MV-4-11 (cell line): ENCODE measurements at places on chromosomes 2 and 18.

DNA sequence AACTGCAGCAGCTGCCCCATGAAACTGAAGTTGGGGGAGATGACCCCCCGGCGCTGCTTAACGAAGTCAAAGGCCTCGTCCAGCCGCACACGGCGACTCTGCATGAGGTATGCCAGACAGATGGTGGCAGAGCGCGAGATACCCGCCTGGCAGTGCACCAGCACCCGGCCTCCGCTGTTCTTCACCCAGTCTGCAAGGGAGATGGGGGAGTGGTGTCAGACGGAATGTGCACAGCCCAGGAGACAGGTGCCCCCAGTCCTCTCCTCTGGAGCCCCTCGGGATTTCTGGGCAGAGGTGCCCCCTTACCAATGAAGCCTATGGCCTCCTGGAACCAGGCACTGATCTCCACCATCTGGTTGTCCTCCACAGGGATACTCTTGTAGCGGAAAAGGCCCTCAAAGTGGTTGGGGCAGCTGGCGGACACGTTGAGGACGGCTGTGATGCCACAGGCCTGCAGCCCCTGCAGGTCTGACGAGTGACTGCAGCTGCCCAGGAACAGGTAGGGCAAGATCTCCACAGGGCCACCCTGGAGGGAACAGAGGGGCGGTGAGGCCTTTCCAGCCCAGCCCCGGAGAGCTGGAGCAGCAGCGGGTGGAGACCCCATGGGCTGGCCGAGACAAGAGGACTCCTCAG, 1.3 kb downstream of the DUSP2 start:
- DNase-seq, result no peak

- no peak for DNase-seq
Observed at GRCh38 chr2:102758439-102758838, 3.4 kb upstream of the TMEM182 start.

DNA sequence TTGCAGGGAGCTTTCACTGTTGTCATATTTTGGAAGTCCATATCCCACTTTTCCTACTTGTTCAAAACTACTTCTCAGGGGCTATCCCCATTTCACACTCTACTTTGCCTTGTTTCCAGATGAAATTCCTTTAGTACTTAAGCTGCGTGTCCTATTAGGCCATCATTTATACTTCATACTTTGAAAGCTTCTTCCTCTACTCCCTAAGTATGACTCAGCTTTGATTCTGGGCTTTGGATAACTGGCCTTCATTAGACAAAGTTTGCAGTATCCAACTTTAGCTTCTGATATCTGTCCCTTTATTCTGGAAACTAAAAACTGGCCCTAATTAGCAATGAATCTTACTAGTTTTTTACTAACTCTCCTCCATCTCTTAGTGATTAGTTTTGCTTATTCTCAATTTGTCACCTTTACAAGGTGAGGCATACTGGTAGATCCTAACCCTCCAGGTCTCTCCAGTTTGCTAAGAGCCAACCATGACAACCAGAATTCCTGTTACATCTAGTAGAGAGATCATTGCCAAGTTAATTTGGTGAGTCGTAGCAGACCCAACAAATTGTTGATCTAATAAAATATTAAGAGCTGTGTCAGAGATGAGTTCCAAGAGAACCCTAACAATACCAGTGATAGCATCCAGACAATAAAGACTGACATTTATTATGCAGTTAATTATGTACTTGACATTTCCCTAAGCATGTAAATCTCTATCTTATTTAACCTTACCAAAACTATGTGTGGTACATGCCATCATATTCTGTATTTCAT, 31.2 kb upstream of the ITGAV start:
- no peak for DNase-seq

GRCh38 chr2:29587402-29588190, 333.8 kb downstream of the ALK start:
- no peak for DNase-seq

- peak; percentile 15 for DNase-seq
Observed at GRCh38 chr2:44098891-44099290, 69.8 kb upstream of the PPM1B start.

GRCh38 chr2:181678861-181679543, 1.3 kb downstream of the NEUROD1 start:
- DNase-seq, result no peak

DNA sequence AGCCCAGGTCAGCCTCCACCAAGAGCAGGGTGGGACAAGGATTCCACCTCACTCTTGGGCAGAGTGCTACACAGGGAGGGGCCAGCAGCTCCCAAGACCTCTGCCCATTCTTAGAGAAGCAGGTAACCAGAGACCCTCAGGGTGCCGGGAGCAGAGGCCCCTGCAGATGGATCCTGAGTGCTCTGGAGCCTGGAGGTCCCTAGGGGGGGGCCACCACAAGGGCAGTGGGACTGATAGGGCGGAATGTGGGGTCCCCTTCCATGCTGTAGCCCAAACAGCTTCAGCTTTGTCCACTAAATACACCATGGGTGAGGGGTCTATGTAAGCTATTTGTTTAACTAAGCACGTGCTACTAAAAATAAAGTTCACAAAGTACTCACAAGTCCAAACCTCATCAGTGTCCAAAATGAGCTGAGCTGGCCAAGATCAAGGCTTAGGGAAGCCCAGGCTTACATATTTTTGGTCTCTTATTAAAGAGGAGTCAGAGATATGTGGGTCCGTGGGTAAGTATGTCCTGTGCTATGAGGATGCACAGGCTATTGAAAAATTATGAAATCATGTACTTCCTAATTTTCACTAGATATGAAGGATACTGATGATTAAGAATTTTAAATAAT, 21.5 kb upstream of the GPC1 start:
- no peak for DNase-seq

GRCh38 chr2:23128684-23129292, 256.2 kb upstream of the KLHL29 start:
- DNase-seq, result no peak

DNA sequence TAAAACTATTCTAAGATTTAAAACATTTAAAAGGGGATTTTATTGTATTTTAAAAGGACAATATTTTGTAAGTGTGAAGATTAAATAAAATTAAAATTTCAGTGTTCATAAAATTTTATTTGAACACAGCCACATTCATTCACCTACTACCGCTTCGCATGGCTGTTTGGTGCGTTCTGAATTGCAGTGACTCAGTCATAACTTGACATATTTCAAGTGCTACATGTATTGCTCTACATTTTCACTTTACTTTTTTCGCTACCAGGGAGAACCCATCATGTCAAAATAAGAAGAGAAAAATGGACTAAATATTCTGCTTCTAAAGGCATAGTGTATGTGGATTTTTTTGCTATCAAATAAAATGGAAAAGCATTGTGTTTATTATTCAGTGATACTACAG, 8.7 kb downstream of the PTH2R start:
- DNase-seq, result no peak

- DNase-seq, result no peak
Observed at GRCh38 chr2:123958011-123958410, 67.1 kb upstream of the CNTNAP5 start.

- DNase-seq, result no peak
Observed at GRCh38 chr2:33291278-33292013, 185.0 kb upstream of the RASGRP3 start.

DNA sequence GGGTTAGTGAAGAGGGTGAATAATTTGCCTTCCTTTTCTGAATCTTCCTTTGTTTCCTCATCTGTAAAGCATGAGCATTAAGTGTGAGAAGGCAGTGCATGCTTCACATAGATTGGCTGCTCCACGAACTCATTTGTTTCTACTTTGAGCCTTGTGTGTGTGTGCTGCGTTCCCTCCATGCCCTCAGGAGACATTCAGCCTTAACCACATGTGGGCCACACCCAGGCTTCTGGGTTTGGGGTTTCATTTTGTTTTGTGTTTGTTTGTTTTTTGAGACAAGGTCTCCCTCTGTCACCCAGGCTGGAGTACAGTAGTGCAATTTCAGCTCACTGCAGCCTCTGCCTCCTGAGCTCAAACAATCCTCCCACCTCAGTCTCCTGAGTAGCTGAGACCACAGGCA, 843.3 kb downstream of the GALR1 start:
- DNase-seq, result no peak

DNA sequence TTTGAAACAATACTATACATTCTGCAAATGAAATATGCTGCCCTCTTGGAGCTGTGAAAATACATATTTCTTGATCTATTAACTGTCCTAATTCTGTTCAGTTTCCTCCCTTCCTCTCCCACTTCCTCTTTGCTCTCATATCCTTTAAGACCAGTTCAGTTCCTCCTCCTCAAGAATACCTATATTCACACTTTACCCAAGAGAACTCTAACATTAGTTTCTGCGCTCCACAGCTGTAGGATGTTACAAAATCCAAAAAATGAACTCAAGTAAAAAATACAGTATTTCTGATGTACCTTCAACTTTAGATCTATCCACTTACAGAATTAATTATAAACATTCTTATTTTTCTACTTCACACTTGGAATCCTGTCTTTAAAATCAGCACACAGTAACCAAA, 5.4 kb downstream of the ITSN2 start:
- DNase-seq, result peak; percentile 73

GRCh38 chr18:78892721-78893120, 86.9 kb upstream of the SALL3 start:
- no peak for DNase-seq

GRCh38 chr2:174080672-174081121, 115.5 kb upstream of the SP3 start:
- no peak for DNase-seq
